Epithelial cell of esophagus (primary cell): ENCODE measurements at places on chromosomes 2 and 18.

GRCh38 chr2:85933753-85934594, 45.2 kb upstream of the ST3GAL5 start:
- DNase-seq: peak; percentile 79

DNA sequence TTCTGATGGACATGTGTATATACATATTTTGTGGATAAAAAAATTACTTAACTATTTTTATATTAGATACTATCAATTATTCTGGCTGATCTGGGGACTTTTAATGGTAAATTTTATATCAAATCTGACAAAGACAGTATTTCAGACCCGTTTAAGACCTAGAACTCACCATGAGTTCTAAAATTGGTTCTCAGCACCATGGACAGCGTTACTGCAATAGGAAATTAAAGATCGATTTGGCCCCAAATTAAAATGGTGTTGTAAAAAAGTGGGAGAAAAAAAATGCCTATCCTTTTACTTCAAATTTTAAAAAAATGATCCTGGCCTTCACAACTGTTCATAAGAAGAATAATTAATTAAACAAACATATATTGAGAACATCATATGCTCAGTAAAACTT, 919 bp upstream of the SCN2A start:
- peak; percentile 40 for DNase-seq

- DNase-seq: peak; percentile 77
These were observed 27.7 kb downstream of the KLHL29 start for GRCh38 chr2:23412556-23413155.

DNA sequence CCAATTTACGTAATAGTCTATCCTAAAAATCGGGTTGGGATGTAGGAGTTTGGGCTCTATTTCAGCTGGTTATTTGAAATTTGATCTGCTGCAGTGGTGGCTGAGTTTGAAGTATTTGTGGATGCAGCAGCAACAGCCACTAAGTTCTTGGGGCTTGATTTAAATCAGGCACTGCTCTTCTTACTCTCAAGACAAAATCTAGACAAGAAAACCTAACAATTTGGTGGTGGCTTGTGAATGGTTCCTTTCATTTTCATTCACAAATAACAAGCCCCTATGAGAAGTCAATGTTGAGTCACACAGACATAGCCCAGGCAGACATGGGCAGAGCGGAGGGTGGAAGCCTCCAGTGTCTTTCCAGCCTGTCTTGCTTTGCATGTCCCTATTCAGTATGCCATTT, 199.3 kb downstream of the LTBP1 start:
- DNase-seq: no peak

DNA sequence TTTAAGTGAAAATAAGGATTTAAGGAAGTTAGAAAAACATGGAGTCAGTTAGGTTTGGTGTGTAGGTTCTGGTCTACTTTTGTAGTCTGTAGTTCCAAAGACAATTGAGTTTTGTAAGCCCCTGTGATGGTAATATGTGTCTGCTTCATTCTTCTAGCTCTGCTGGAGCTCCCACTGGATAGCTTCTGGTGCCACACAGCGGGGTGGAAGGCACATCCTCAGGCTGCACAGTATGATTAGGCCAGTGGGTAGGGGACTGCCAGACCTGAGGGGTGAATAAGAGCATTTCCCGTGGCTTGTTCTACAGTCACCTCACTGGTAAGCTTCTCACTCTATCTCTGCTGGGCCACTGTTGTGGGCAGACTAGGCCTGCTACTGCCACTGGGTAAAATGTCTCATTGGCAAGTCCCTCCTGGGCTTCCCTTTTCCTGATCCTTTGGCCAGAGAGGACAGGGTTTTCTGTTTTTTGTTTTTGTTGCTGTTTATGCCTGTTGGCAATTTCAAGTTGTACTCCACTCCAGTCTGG, 44.5 kb downstream of the TMEM131 start:
- peak; percentile 22 for DNase-seq

DNA sequence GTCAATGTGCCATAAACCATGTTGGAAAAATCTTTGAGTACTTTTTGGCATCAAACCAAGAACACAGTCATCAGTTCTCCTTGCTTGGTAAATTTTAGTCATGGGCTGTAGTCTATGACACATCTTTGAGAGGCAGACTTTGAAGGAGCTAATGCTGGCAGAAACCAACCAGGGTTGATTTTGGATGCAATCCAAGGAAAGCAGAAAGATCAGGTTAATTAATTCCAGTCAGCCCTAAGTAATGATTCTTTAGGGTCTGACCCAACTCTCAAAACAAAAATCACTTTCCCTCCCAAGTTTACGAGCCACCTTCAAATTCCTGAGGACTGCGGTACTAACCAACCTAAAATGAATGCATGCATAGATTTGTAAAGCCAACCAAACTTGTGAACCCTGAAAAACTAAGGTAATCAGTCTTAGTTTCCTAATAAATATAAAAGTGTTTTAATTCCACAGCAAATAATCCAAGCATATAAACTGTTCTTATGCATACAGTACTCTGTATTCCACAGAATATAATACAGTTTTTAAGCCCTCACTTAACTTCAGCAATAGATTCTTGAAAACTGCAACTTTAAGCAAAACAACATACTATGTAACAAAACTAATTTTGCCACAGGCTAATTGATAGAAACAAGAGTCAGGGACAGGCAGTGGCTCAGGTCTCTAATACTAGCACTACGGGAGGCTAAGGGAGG, 22.0 kb downstream of the AP1S3 start:
- DNase-seq: peak; percentile 98

DNA sequence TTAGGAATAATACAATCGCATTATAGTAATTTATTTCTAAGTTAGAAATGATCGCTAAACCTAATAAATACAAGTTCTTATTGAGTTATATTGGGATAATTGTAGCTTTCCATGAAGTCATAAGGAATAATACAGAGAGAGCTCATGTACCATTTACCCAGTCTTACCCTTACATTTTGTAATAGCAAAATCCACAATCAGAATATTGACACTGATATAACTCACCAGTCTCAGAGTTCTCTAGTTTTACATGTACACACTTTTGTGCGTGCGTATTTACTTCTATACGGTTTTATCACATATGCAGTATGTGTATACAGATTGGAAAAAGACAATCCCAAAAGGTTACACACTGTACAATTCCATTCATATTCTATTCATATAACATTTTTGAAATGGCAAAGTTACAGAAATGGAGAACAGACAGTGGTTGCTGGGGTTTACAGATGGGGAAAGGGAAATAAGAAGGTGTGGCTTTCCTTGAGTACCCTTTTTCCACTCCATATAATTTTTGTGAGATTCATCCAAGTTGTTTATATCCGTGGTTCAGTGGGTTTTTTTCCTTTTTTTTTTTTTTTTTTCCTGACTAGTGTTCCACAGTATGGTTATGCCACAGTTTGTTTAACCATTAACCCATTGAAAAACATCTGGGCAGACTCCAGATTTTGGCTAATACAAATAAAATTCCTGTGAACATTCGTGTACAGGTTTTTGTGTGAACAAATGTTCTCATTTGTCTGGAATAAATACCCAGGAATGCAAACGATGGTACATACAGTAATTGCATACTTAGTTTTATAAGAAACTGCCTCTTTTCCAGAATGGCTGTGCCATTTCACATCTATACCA, 117.2 kb downstream of the HNMT start:
- DNase-seq: no peak

- DNase-seq: no peak
These were observed 99.0 kb downstream of the SP3 start for GRCh38 chr2:173865971-173866873.

DNA sequence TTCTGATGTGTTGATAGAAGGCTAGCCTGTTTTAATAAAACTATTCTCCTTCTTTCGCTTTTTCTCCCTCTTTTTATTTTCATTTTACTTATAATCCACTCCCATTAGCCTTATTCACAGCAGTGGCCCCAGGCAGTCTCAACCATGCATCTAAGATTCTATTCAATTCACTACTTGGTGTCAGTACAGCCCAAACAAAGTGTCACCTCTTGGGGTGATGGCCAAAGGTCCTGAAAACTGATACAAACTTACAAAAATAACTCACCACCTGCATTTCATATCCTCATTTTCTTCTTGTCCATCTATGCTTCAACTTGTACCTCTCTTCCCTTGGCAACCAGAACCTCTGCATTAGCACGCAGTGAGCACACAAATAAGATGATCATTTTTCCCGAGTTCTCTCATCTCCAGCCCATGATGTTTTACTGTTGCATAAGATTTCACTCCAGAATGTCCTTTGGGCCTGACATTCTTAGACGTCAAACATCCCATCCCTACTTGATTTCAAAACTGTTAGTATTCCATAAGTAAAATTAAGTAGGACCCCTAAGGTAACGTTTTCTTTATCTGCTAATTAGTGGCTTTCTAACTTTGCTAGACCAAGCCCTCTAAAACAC, 559.3 kb upstream of the TNP1 start:
- DNase-seq: no peak

DNA sequence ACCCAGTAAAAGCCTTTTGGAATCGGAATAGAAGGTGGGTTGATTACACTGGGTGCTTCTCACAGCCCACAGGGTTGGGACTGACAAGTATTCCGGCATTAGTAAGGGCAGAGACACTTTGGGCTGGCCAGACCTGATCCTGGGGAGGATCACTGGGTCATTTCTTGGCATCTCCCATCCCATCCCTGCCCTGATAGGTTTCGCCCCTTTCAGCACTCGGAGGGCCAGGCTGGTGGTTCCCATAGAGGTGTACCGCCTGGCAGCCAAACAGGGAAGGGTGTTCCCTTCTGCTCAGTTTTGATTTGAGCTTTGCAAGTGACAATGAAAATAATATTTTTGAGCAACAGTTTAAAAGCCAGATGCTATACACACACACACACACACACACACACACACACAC, 37.3 kb downstream of the CYP1B1 start:
- DNase-seq: no peak

- peak; percentile 98 for DNase-seq
These were observed 67.6 kb upstream of the ZFP36L2 start for GRCh38 chr2:43293744-43294695.

DNA sequence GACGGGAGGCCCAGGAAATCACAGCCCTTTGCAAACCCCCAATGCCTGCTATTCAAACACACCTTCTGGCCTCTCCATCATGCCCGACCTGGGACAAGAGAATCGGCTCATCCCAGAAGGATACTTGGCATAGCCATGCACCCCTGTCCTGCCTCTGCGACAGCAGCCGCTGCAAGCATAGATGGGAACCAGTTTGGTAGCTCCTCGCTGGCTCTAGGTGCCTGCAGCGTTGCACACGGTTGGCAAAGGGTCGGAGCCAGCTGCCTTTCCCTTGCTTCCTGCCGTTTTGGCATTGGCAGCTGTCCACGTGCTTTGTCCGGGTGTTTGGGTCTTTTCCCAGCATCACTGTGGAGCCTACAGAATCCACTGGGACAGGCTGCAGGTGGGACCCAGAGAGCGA, 76.9 kb downstream of the TWIST2 start:
- no peak for DNase-seq

DNA sequence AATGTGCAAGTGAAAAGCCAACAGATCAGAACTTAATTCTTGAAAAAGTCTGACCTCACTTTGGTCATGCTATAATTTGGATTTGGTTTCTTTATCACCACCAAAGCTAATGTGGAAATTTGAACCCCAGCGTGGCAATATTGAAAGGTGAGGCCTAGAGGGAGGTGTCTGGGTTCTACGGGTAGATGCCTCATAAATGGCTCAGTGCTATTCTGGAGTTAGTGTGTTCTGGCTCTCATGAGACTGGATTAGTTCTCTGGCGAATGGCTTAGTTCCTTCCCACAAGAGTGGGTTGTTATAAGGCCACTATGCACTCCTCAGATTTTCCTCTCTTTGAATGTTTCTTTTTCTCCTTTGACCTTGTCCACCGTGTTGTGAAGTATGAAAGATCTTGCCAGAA, 22.3 kb downstream of the ORC4 start:
- no peak for DNase-seq

GRCh38 chr2:100959225-100959880, 42.7 kb upstream of the RPL31 start:
- DNase-seq: peak; percentile 65

DNA sequence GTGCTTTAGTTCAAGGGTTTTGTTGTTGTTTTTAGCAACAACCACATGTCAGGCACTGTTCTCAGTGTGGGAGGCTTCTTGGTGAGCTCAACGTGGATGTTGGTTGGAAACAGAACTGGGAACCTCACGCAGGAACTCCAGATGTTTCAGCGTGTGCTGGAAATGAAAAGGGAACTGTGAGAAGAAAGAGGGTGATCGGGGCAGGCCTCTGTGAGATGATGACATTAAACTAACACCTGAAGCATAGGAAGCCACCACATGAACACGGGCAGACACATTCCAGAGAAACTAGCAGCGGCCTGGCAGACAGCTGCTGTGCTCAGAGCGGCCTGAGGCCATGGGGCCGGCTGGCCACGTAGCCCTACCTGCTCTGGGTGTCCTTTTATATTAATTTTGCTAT, 66.4 kb downstream of the COA5 start:
- peak; percentile 23 for DNase-seq

DNA sequence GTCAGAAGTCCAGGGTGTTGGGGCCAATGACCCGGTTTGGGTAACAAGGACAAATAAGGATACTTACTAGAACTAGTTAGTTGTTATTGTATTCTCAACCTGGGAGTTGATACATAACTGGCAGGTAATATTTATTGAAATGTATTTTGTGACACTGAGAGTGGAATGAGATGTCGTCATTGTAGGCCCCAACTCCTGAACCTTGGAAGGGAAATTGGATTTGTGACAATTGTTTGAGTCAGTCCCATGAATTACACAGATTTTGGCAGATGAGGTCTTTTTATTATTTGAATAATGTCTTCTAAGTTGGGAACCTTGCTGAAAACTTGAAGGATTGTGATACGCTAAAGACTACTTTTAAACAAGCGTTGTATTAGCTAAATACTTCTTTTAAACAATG, 5.1 kb downstream of the TIMM21 start:
- no peak for DNase-seq

- peak; percentile 68 for DNase-seq
These were observed 155.3 kb upstream of the MYO3B start for GRCh38 chr2:170022692-170023091.

DNA sequence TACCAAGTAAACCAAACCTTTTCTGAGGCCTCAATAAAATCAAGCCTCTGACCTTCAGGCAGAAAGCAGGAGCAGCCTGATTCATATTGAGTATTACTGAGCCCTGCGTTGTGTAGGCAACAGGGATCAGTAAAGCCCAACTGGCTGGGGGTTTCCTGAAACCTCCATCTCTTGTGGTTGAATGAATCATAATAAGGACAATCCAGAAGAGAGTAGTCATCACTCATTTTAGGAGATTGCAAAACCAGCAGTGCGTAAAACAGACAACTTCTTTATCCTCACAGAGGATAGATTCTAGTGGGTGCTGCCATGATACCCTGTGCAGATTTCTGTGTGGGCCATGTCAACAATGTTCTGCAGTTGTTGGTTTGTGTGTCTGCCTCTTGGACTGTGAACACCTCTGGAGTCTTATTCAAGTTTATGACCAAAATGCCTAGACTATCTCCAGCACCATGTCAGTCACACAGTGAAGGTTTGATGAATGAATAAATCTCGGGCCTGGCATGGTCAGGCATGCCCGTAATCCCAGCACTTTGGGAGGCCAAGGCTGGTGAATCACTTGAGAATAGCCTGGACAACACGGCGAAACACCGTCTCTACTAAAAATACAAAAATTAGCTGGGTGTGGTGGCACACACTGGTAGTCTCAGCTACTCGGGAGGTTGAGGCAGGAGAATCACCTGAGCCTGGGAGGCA, 51.8 kb upstream of the RAB27B start:
- DNase-seq: peak; percentile 99

- peak; percentile 80 for DNase-seq
These were observed 184.7 kb downstream of the MREG start for GRCh38 chr2:215828528-215829184.

GRCh38 chr2:4995466-4995865, 696.7 kb upstream of the SOX11 start:
- DNase-seq: no peak
